ENCODE measurements at places on chromosomes 2 and 18. TPM values are rescaled to one million over a fixed set of nuclear protein-coding genes. Genes with fewer than 3 reads are reported as not detected.
A peak's percentile ranks its signal among the peaks of the same experiment; 100 is the strongest.

Gene ACYP2
- total RNA-seq: 13.6 TPM

Gene COL4A3
- 30.8 TPM for total RNA-seq

Gene DSC3
- total RNA-seq: 0.69 TPM

- no peak for DNase-seq
Observed at GRCh38 chr18:13267431-13267873, 48.9 kb downstream of the LDLRAD4 start.

- no peak for DNase-seq
Observed at GRCh38 chr2:16038621-16039020, 98.3 kb downstream of the MYCN start.

- DNase-seq: no peak
Observed at GRCh38 chr18:57998461-57998860, 45.6 kb upstream of the NEDD4L start.

DNA sequence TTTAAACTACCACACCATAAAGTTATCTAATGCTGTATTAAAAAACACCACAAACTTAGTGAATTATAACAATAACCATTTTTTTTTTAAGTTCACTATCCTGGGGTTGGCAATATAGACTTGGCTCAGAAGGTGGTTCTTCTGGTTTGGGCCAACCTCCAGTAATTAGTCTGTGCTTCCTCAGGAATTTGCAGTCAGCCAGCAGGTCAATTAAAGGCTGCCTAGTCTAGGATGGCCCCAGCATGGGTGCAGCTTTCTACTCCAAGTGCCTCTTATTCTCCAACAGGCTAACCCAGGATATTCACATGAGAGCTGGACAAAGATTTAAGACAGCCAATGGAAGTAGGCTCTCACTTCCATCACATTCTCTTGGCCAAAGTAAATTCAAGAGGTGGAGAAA, 379.1 kb upstream of the FIGN start:
- DNase-seq: peak; percentile 6

GRCh38 chr2:205077159-205077558, 531.9 kb downstream of the PARD3B start:
- no peak for DNase-seq

DNA sequence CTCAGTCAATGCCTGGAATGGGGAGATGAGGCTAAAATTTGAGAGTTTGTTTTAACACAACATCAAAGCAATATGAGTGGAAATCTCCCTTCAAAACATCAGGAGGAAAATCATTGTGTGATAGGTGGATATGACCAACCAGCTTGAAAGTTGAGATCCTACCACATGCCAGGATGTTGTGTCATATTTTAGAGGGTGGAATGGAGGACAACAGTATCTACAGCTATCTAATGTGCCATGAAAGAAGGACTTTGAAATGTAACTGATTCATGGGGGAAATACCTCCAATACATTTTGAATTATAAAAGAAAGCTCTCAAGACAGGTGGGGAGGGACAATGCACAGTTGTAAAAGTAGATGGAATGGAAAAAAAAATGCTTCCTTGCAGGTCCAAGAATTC, 87.8 kb downstream of the SP100 start:
- DNase-seq: no peak

DNA sequence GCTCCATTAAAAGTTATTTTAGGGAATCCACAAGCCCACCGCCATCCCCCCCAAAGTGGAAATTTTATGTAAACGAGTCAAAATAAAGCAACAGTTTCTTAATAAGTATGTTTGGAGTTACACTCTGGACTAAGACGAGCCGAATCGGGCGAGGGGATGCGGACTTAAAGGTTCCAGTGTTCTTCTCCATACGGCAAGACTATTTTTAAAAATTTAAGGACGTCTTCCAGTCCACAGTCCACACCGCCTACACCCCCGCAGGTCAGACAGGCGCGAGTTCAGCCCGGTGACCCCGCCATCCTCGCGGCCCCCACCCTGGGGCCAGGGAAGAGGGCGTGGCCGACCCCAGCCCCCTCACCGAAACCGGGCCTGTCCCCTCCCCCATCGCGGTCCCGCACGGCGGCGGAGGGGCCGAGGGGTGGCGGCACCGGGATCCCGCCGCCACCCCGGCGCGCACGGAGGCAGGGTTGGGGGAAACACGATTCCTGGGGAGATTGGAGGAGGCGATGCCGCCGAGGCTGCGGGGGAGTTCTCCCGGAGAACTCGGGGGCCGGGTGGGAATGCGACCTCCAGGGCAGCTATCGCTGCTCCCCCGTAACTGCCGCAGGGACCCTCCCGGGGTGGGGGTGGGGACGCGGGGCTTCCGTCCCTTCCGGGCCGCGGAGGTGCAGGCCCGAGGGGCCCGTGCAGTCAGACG, 24.5 kb upstream of the SMAD7 start:
- no peak for DNase-seq

DNA sequence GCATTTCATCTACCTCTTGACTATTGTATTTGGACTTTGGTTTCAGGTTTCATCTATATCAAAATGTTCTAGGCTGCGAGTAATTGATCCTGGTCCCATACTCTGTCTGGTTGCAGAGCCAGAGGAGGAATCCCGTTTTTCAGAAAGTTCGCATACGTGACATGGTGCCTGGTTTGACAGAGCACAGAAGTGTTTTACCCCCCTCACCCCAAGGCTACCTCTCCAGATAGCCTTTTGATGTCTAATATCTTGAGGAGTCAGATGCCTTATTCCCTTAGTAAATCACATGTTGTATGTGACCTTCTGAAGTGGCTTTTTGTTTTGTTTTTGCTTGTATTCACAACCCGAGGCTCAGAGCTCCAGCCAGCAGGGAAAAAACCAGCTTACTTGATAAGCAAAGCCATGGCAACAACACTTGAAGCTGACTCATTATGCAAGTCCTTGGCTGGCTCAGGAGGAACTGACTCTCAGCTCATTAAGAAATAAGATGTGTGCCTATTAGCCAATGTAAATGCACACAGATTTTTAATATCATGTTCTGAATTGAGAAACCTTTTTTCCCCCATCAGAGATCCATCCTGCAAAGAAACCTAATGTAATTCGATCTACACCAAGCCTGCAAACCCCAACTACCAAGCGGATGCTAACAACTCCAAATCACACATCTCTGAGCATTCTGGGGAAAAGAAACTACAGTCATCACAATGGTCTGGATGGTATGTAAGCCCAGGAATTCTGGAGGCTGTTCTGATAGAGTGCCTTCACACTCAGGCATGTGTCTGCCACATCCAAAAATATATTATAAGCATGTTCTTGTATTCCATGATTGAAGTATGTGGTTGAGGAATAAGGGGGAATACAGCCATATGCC, 41.4 kb downstream of the OXER1 start:
- peak; percentile 97 for DNase-seq

- no peak for DNase-seq
Observed at GRCh38 chr2:210442878-210443277, 33.7 kb downstream of the LANCL1 start.

All from renal cortical epithelial cell (primary cell).